ENCODE measurements at places on chromosomes 3 and 15.

DNA sequence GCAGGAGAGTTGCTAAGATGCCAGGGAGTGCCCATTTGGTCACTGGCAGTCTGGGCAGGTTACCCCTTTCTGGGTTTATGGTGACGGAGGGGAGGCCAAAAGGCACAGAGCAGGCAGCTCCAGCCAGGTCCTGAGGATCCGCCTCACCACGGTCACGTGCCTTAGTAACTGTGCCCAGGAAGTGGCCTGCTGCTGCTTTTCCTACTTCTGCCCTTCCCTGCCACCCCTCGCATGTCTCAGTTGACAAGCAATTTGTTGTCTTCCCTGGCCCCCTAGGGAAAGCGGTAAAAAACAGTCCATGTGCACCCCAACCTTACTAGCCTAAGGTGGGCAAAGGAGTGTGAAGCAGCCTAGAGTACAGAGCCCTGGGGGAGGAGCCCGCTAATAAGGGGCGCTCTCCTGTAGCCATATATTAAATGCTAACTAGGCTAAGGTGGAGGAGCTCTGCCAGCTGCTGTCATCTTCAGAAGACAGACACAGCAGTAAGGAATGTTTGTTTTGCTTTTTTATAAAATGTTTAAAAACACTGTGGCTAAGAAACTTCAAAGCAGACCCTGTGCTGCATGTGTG, 9.1 kb upstream of the LIPH start:
- DNase-seq = no peak

GRCh38 chr3:186217820-186218164, 108.9 kb upstream of the ETV5 start:
- DNase-seq = no peak

- no peak for DNase-seq
Observed at GRCh38 chr3:119911748-119912147, 129.8 kb downstream of the NR1I2 start.

DNA sequence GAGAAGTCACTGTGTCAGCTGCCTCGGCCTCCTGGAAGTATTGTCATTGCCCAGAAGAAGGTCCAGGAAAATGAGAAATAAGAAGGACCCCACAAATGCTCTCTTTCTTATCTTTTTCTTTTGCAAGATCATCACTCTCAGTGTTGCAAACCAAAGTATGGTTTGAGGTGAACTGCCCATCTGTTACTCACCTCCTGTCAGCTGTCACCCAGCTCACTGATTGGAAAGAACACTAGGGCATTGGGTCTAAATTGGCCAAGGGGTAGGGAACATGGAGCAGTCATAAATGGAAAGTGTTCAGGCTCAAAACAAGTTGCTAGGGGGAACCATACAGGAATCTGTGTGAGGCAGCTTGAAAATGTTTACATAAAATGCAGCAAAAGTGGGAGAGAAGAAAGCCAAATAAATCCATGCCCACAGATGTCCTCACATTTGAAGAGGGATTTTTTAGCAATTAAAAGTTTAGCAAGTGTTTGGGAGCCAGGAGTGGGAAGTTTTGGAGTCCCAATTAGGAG, 431.2 kb upstream of the THBS1 start:
- DNase-seq = no peak

DNA sequence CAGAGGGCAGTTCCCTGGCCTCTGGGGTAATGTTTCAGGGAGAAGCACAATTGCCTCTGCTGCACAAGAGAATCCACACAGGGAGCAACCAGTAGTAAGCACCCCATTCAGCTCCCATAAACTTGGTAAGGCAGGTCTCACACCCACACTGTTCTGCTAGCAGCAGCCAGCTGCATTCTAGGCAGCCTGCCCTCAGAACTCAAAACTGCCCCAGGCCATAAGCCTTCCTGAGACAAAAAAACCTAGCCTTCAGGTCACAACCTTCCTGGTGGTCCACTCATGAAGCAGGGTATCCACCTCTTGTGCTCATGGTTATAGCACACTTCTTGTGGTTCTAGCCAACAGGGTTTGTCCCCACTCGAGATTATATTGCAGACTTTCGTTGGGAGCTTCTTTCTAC, 33.7 kb upstream of the ABI3BP start:
- DNase-seq = no peak

DNA sequence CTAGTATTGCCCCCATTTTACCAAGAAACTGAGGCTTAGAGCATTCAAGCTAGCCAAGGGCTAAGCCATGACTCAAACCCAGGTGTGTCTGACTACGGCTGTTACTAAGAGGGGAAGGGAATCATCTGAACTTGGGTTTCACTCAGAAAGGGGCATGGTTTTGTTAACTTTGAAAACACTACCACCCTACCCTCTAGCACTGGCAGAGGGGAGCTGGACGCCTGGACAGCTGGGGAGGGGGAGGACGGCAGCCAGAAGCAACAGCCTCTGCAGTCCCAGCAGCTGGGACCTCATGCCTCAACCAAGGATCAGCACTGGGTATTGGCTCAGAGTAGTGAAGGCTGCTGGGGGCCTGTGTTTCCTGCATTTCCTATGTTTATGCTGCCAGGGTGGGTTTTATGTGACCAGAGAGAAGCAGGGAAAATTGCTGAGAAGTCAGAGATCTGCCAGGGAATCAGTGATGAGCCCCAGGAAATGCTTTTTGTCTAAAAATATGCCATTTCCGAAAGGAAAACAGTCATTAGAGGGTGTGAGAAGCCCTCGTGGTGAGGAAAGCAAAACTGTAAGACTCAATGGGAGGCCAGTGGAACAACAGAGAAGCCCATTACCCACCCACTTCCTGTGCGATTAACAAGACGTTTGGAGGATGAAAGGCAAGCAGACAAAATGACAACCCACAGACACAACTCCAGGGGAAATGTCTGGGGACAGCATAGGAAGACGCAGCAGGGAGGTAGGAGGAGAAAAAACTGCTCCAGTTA, 41.2 kb downstream of the LIPC start:
- DNase-seq = no peak

DNA sequence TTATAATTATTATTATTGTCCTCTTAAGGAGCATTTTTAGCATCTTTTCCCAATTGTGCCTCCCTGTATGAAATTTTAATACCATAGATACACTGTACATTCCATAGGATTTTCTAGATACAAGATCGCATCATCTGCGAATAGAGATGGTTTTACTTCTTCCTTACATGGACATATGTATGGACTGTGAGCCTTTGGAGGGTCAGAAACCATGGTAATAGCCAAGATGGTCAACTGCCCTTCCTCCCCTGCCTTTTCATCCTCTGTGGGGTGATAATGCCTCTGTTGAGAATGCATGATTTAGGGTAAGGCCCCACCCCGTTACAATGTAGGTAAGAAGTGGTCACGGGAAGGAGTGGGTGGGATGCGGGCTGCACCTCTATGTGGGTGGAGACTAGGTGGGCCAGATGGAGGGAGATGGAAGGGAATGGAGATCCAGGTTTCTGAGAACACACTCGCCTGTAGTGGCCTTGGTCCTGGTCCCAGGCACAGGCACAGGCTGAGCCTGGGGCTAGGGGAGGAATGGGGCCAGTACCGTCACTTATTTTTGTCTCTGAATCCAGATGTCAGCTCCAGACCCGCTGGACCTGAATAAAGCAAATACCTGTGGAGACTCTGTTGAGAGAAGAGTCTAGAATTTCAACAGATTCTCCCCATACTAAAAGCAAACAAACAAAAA, 31.7 kb downstream of the GOLGA6A start:
- no peak for DNase-seq

- DNase-seq = no peak
Observed at GRCh38 chr3:79148786-79149185, 619.0 kb downstream of the ROBO1 start.

DNA sequence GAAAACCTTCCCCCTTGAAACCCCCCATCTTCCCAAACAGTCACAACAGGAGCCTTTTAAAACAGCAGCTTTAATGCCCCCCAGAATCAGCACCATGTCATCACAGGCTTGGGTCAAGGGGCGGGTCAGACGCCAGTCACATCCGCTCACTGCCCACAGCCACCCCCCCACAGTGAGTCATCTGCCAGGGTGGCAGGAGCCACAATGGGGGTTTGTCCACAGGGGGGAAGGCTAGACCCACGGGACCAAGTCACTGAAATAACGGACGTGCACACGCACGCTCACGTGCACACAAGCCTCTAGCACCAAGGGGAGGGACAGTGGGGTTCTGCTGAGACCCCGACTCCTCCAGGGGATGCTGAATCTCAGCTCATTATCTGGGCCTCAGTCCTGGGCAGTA, 441 bp upstream of the UCN2 start:
- DNase-seq = peak; percentile 76

GRCh38 chr3:110504401-110504800, 567.2 kb upstream of the NECTIN3 start:
- DNase-seq = no peak

DNA sequence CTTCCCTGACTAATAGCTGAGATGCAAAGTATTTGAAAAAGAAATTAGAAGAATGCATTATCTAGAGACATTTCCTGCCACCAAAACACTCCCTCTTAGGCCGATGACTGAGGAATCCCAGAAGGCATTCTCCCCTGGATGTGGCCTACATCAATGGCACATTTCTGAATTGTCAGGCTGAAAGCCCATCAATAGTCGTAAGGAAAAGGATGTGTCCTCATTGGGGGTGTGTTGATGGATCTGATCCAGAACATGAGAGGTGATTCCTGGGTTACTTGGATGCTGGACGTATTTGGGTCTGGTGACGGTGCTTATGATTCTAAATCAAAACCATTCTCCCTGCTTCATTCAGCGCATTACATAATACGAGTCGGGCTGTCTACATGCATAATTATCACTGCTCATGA, 216.9 kb upstream of the CDIN1 start:
- no peak for DNase-seq

GRCh38 chr3:134743006-134743405, 52.1 kb upstream of the EPHB1 start:
- no peak for DNase-seq

DNA sequence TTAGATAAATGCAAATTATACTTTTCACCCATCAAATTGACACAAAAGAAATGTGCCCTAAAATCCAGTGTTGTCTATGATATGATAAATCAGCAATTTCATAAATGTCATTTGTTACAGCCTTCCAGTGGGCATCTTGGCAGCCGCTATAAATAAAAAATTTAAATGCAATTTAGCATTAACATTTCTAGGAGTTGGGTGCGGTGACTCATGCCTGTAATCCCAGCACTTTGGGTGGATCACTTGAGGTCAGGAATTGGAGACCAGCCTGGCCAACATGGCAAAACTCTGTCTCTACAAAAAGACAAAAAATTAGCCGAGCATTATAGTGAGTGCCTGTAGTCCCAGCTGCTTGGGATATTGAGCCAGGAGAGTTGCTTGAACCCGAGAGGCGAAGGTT, 65.9 kb upstream of the POMGNT2 start:
- no peak for DNase-seq

GRCh38 chr15:35330916-35331315, 215.0 kb downstream of the DPH6 start:
- no peak for DNase-seq

- peak; percentile 10 for DNase-seq
Observed at GRCh38 chr3:149277331-149277813, 55.7 kb upstream of the CP start.

- DNase-seq = no peak
Observed at GRCh38 chr15:63636518-63637061, 39.4 kb downstream of the FBXL22 start.

DNA sequence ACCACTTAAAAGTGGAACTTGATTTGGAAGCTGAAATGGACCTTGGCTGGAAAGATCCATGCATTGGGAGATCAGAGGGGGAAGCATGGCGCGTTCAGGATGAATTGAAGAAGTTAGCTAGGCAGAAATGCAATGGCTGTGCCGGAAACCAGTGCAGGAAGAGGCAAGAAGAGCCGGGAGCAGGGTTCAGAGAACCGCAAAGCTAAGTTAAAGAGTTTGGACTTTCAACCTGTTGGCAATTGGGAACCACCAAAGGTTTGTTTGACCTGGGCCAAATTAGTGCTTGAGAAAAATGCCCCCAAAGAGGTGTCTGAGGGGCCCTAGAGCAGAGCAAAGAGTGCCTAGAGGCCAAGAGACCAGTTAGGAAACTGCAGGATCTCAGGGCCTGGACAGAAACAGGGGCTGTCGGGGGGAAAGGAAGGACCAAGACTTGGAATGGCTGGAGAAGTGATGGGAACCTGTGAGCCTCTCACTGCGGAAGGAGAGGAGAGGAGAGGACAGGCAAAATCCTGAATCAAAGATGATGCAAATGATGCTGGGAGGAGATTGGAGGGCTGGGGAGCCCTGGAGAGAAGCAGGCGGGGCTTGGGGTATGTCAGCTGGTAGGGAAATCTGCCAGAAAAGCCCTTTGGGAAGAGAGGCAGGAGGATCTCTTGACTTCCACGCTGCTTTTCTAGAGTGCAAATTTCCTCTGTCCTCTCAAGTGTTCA, 49.3 kb downstream of the FAM174B start:
- DNase-seq = no peak

GRCh38 chr3:57048052-57048671, 12.3 kb upstream of the SPATA12 start:
- DNase-seq = no peak

GRCh38 chr3:11611341-11611799, 32.3 kb downstream of the VGLL4 start:
- DNase-seq = no peak

DNA sequence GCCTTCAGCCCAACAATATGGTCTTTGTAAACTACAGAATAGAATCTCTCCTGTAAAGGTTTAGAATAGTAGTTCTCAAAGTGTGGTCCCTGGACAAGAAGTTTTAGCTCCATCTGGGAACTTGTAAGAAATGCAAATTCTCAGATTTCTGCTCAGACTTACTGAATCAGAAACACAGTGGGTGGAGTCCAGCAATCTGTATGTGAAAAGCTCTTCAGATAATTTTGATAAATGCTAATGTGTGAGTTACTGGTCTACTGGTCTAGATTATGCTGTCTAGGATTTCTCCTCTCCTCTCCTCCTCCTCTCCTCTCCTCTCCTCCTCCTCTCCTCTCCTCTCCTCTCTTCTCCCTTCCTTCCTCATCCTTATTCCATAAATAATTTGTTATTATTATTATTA, 57.5 kb downstream of the RBMS3 start:
- no peak for DNase-seq

DNA sequence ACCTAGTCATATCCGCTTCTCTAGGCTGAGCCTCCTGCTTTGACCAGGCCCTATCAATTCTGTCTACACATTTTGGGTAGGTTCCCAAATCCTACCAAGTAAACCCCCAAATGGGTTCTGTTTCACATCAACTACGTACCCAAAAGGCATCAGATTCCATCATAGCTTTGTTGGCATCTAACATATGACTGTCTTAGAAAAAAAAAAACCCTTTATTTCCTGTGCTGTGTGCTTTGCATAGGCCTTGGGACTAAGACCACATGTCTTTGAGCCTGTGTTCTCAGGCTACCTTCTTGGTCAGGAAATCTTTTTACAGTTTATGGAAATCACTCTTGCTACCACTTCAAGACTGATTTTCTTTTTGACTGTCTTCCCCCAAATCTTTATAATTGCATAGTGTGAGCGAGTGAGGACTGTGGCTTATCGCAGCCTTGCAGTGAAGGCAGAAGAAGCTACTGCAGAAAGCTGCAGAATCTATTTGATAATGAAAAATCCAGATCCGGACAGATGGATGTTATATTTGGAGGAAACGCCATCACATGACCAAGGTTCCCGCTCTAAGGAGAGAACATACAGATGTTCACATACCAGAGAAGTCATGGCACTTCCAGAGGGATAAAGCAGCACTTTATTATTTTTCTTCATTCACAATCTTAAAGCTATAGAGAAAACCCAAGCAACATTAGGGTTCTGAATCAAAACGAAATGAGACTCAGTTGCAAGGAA, 111.2 kb downstream of the EOMES start:
- no peak for DNase-seq
